ENCODE measurements at places on chromosomes 6 and 20.

- peak; percentile 42 for DNase-seq
These were observed 123.1 kb downstream of the RPS12 start for GRCh38 chr6:132937466-132937906.

GRCh38 chr6:75800708-75801505 is 51.9 kb downstream of the MYO6 start:
- no peak for DNase-seq

GRCh38 chr6:136092897-136093296 is 157.2 kb downstream of the MTFR2 start:
- DNase-seq: no peak

DNA sequence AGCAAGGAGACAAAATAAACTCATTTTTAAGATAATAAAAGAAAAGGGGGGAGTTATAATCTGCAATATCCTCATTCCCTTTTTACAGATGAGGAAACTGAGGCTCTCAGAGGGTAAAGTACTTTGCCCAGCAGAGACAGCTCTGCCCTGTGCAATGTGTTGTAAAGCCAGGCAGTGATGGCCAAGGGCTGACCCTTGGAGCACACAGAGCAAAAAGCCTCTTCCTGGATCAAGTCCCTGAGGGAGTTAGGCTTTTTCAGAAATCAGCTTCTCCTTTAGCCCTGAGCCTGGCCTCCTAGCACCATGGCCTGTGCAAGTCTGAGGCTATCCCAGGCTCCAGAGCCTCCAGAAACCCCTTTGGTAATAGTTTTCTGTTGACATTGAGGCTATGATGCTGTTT is 234.8 kb downstream of the PHACTR1 start:
- DNase-seq: no peak

GRCh38 chr20:37981568-37981967 is 51.7 kb downstream of the TTI1 start:
- no peak for DNase-seq

GRCh38 chr6:139577763-139578604 is 203.5 kb upstream of the CITED2 start:
- peak; percentile 86 for DNase-seq

GRCh38 chr6:144897441-144897921 is 612.3 kb downstream of the UTRN start:
- peak; percentile 82 for DNase-seq

GRCh38 chr20:1702855-1703254 is 45.3 kb upstream of the SIRPG start:
- DNase-seq: no peak

- DNase-seq: no peak
These were observed 23.1 kb upstream of the DACT2 start for GRCh38 chr6:168342636-168343035.

DNA sequence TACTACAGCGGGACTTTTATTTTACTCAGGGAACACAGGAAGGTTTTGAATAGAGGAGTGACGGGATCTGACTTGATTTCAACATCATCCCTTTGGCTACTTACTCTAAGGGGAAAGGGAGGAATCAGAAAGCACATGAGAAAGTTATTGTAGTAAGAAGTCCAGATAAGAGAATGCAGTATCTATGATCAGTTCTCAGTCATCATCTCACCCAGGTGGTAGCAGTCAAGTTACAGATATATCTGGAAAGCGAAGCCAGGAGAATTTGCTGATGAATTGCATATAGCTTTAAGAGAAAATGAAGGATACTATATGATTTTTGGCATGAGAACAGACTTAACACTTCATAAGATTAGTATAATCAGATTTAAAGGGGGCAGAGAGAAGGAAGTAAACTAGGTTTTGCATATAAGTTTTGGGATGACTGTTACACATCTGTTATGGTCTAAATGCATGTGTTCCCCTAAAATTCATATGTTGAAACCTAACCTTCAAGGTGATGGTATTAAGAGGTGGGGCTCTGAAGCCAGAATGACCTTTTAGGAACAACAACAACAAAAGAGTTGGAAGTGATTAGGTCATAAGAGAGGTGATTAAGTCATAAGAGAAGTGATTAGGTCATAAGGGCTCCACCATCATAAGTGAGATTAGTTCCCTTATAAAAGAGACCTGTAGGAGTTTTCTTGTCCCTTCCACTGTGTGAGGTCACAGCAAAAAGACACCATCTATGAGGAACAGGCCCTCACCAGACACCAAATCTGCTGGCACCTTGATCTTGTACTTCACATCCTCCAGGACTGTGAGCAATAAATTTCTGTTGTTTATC is 6.7 kb downstream of the RAD21L1 start:
- no peak for DNase-seq
